ENCODE measurements at places on chromosomes 13 and 19.

GRCh38 chr13:98940325-98941001 lies 37.4 kb downstream of the DOCK9 start:
- no peak for DNase-seq

DNA sequence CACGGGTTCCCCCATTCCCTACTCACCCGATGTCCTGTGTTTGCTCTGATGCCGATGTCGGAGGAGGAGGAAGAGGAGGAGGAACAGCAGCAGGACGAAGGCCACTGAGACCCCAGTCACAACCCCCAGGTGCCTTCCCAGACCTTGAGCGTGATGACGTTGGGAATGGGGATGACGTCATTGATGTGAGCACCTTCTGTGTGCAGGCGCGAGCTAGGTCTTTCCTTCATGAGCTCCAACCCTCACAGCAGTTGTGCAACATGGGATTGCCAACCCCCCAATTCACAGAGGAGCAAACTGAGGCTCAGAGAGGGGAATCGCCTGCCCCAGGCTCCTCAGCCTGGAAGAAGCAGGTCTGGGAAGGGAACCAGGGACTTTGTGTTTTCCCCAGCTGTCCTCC lies 4.2 kb downstream of the LILRB5 start:
- DNase-seq = no peak

- DNase-seq = no peak
Measured at GRCh38 chr19:47582320-47582909, 9.5 kb upstream of the ZNF541 start.

DNA sequence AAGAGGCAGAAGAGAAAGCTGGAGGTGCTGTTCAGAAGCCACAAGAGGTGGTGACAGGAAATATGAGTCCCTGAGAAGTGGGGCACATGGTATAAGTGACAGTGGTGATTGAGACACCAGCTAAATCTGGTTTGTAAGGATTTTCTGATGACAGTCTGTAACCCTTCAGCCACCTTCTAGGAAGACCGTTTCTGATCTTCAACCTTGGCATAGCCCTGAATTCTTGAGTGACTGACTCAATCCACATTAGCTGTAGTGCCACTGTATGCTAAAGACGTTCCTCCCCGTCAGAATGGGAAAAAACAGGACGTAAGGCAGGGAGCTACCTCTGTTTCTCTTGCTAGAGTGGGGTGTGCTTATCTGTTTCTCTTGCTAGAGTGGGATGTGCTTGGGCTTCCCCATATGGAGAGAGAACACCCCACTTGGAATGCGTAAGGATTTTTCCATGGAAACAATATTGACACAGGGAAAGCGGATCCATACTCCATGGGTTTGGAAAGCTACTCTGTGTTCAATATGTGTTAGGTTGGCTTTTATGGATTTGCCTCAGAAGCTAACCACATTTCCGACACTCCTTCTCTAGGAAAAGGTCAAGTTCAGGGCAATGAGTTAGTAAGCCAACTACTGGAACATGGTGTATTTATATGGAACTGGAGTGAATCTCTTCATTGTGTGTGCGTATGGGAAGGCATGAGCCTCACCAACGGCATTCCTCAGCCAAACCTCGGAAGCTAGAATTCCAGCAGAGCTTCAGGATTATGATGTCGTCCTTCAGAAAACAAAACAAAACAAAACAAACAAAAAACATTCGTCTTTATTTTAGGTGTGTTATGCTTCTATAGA lies 948.8 kb upstream of the SLC10A2 start:
- no peak for DNase-seq

DNA sequence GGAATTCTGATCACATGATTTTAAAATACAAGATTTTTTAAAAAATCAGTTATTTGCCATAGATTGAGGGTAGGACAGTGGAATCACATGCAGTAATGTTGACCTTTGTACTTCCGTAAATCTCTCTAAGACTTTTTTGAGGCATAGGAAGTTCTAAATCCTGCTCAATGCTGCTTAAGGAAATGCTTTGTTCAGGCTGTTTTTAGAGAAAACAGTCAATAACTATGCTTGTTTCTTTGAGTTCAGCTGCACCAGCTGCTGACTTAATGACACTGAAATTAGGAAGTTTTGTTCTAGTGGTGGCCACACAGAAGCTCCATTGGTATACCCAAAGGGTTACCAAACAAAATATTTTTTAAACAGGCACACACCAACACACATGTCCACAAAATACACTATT lies 60.9 kb downstream of the KLF12 start:
- DNase-seq = no peak

Data from hippocampal formation (tissue), 2 donors.